ENCODE measurements at places on chromosomes 2 and 18.

DNA sequence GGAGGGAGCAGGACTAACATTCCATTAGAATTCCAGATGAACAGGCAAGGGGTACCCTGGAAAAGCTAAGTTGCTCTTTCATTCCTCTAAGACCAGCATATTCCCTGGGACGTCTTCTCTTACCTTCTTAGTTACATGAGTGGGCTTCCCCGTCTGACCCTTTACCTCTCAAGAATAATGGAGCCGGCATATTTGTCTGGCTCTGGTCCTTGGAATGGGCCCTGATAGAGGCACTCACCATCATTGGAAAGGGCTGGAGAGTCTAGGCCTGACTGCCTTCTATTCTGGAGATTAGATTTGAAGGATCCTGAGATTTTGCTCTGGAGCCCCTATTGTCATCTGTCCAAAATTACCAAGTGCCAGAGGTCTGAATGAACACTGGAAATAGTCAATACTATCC, 347.5 kb downstream of the MYCN start:
- no peak for DNase-seq

DNA sequence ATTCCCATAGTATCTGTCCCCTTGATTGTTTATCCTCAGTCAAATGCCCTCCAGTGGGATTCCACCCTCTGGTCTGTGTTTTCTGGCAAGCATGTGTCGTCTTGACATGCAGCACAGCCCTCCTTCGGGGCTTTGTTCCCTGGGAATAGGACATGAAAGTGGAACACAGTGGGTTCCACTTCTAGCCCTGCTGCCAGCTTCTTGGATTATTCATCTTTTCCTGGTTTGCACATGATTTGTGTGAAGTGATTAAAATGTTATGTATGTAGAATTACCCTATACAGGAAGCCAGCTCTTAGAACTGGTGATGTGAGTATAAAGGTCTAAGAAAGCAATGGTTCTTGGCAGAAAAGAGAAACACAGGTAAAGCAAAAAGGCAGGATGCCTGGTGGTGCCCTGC, 142.3 kb downstream of the TANC1 start:
- DNase-seq, result no peak

- no peak for DNase-seq
These were observed 315.8 kb upstream of the POU3F3 start for GRCh38 chr2:104538077-104538476.

DNA sequence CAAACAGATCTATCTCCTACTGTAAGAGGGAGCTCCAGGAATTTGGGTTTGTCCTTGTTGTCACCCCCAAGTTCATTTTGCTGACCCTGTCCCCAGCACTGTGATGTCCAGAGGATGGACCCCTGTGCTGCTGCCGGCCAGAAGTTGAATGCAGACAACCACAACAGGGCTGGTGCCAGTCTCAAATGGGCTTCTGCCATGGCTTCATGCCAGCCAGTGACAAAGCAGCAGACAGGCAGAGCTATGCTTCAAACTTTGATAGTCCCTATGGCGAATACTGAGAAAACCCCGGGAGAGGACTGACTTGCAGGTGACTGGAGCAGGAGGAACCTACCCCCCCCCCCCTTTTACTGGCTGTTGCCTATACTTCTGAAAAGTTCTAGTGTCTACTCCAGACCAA, 3.2 kb downstream of the SMAD7 start:
- no peak for DNase-seq

GRCh38 chr2:108139521-108139920, 100.2 kb upstream of the SULT1C3 start:
- no peak for DNase-seq

DNA sequence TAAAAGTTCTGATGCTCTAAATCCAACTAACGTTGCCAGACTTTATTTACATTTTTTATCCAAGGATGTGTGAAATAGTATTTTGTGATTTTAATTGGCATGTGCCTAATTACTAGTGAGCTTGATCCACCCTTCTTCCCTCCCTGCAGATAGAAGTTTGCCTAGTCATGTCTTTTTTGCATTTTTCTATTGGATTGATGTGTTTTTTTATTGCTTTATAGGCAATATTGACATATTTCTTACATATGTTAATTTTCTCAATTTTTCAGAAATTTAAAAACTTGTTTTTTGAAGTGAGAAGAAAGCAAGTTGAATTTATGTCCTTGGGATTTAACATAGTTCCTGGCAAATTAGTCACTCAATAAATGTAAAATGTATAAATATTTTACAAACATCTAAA, 56.4 kb downstream of the EML4 start:
- DNase-seq, result no peak

DNA sequence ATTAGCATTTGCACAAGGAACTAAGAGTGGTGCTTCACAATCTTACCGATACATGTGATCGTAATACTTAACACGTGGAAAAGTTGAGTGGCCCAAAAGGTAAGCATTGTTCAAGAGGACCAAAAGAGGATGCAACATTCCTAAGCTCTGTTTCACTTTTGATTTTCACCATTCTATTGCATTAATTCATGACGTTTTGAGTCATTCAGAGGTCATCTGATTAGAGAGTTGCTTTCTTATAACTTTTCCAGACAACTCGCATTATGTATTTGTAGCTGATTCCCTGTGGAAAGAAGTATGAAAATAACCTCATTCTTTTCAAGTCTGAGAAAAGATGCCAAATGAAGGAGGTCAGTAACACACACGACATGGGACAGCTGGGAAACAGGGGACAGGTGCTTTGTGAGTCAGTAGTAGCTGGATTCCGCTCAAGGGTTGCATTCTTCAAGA, 344.4 kb downstream of the RND3 start:
- no peak for DNase-seq

DNA sequence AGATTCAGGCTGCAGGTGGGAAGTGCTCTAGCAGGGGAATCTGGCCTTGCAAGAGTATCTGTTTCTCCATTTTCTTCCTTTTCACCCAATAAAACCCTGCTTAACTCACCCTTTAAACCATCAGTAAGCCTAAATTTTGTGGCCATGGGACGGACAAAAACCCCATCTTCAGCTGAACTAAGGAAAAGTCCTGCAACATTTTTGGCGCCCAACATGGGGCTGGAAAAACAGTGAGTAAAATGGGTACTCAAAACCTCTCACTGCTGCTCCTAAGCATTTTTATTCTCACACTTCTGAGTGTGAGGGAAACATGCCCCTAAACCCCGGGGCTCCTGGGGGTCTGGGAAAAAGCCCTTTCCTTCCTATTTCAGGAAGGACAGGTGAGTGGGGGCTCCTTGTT, 414.3 kb downstream of the ZNF804A start:
- no peak for DNase-seq

- no peak for DNase-seq
These were observed 605.6 kb upstream of the SETBP1 start for GRCh38 chr18:44075038-44075437.

DNA sequence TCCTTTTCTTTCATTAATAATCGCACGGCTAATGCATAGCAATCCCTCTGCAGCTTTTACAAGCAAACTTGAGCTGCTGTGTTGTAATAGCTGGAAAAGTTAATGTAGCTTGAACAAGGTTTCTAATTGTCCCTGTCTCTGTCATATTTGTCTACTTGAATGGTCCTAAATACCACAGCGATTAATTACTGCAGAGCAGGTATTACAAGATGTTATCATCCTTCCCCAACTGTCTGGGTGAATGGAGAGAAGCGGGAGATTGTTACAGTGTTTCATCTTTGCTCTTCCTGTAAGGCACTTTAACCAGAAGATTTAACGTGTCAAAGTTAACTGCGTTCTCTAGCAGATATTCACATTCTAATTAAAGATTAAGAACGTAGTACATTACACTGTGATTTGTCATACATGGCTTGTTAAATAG, 422.2 kb upstream of the POU3F3 start:
- no peak for DNase-seq

- DNase-seq, result no peak
These were observed 61.5 kb downstream of the FARP2 start for GRCh38 chr2:241417626-241418025.

DNA sequence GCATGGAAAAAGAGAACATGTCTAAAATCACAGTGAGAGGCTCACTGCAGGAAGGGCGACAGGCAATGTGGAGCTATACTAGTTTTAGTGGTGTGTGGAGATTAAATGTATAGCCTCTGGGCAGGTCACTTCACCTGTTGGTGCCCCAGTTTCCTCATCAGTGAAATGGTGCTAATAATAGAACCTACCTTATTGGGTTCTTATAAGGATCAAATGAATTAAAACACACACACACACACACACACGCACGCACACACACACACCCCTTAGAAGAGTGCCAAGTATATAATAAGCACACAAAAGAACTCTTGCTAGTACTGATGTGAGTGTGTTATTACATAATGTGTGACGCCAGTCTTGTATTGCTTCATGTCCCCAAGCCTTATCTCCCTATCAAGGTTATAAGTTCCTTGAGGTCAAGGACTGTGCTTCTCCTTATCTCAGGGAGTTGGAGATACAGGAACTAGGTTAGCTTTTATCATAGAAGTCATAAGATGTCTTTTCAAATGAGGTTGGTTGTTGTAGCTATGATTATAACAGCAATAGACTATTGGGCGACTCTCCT, 98.0 kb upstream of the CXCR4 start:
- DNase-seq, result no peak

DNA sequence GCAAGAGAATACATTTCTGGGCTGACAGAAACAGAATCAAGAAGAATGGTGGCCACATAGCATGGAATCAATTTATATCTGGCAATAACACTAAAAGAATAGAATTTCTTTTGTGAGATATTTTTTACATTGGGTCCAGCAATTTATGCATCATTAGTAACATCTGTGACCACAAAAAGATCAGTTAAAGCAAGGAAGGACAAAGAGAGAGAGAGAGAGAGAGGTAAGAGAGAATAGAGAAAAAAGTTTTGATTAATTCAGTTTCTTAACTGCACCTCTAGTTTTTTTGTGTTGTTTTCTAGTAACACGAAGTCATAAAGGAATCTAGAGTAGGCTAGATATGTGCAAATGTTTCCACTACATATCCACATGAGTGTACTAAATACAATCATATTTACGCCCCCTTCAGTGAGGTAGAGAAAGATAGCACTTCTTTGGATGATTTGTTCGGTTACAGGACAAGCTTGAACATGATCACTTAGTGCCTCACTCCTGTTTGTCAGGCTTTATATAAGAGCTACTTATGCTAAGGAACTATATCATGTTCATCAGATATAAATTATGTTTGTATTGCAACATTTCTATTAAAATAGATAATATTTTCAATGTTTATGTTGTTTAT, 247.4 kb upstream of the COL3A1 start:
- DNase-seq, result no peak

DNA sequence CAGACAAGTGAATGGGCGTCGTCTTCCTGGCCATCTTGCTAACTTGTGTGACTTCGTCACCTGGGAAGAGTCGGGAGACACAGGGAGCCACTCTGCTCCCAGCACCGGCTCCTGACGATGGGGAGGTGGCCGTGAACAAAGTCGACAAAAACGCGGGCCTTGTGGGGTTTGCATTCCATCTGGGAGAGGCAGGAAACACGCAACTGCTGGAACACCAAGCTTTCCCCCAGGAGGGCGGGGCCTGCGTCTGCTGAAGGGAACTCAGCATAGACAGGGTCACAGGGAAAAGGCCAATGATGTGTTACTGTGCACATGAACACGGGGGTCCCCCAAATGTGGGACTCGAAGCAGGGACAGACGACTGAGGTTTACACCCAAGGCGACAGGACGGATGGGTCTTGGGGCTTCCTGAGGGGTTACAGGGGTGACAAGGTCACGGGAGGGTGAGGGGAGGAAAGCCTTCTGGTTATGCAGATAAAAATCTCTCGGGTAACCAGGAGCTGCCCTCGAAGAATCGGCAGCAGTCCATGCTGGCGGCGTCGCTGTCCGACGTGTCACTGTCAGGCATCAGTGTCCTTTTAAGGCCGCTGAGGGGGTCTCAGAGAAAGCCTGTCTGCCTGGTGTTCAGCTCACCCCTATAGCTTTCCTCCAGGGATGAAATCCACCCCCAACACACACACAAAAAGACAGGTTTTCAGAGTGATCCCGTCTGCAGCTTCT, 28.2 kb upstream of the PRLH start:
- DNase-seq, result no peak

DNA sequence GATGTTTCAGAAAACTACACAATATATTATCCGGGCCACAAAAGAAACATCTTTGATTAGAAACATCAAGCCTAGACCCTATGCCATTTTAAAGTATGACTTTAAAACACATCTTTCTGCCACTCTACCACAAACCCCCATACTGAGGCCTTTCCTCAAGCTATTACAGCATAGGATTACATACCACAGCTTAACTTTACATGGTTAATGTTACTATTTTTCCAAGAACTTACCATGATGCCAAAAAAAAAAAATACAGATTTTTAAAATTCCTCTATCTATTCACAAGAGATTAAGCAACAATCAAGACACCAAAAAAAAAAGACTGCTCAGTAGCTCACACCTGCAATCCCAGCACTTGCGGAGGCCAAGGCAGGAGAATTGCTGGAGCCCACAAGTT, 9.0 kb downstream of the NCKAP1 start:
- DNase-seq, result no peak

DNA sequence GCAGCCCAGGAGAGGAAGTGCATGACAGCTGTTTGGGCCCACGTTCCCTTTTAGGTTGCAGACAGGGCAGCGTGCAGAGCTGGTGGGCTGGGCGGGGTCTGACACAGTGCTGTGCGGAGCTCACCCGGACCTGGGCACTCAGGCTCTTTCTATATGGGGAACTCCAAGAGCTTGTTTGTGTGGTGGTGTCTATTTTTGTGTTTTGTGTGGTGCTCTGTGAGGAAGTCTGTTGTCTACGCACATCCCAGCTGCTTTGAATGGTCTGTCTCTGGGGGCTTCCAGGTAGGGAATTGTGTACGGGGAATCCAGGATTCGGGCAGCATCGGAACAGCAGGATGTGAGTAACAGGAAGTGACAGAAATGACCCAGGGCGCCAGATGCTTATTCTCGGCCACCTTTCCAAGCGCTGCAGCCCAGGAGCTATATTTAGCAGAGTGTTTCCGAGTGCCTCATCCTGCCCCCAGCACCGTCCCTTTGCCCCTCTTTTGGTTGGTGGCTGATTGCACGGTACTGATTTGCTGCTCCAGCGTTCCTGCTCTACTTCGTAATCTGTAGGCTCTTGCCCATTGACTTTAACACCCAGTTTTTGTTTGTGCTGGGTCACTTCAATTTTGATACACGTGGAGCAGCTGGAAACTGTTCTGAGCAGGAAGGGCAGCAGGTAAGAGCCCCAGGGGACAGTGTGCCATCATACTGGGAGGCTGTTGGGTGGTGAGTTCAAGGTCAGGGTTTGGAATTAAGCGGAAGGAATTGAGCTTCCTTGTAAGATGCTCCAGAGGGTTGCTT, 64.7 kb downstream of the DGKD start:
- no peak for DNase-seq

GRCh38 chr2:117635481-117635880, 179.0 kb upstream of the DDX18 start:
- no peak for DNase-seq

GRCh38 chr2:239405071-239405470, 4.3 kb upstream of the HDAC4 start:
- no peak for DNase-seq

DNA sequence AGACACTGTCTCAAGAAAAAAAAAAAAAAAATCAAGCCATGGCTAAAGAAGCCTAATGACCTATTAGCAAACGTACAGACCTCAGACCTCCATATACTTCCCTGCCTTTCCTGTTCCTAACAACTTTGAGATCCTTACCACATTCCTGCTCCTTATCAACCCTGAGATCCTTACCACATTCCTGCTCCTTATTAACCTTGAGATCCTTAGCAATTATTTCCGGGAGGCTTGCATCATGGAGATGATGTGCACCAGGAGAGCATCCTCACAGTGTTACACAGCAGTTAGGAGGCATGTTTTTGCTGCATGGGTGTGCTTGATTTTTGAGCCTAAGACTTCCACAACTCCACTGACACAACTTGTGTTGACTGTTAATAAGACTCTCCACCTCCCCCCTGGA, 54.6 kb upstream of the RASGRP3 start:
- no peak for DNase-seq

GRCh38 chr2:30336978-30337841, 105.9 kb downstream of the LBH start:
- DNase-seq, result no peak
